ENCODE measurements at places on chromosomes 1 and 21.
A peak's percentile ranks its signal among the peaks of the same experiment; 100 is the strongest.

DNA sequence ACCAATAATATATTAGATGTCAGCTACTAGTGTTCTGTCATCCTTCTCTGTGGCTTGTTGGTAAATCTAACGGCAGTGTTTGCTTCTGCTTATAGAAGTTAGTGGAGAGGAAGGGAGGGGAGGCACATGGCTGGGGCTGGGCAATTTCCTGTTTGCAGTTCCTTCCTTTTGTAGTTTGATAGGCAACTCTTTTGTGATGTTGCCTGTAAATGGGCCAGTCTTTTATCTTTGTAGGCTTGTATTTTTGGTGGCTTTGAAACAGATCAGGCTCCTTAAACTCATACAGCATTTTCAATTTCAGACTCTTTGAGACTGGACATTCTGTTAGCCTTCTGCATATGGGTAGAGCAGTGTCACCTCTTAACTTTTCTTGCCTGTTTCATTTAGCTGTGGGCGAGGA lies 48.1 kb downstream of the CDC14A start:
- peak; percentile 46 for DNase-seq

DNA sequence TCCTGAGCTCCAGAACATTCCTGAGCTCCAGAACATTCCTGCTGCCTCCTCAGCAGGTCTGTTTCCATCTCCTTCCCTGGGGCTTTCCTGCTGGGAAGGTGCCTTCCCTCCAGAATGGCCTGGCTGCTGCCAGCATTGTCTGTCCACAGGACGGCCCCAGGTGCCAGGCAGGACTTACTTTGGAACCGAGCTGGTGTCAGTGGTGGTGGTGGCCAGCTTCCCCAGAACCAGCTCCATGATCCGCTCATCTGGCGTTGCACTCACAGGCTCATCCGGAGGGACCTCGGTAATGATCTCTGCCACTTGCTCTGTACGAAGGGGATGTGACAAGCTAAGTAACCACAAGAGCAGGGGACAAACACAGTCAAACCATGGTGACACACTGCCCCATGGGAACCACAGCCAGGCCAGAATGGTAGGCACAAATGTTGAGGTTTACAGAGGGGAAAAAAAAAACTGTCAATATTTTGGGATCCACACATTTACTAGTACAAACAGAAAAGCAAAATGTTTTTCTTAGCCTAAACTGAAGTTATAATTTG lies 41.3 kb downstream of the PRDM15 start:
- no peak for DNase-seq

DNA sequence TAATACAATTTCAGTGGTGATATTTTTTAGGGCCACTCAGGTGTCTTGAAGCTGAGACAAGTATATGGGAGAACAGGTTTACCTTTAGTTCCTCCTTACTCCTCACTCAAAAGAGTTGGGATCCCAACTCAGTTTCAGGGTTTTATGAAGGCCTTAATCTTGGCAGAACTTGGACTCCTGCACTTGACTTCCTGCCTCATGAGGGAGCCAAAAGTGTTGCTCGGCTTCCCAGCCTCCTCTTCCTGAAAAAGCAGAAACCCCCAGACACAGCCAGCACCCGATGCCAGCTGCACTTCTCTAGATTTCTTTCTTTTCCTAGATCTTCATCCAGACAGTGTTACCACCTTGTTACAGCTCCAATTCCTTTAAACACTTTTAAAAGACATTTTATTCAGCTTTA lies 70.8 kb upstream of the TMPRSS2 start:
- no peak for DNase-seq

DNA sequence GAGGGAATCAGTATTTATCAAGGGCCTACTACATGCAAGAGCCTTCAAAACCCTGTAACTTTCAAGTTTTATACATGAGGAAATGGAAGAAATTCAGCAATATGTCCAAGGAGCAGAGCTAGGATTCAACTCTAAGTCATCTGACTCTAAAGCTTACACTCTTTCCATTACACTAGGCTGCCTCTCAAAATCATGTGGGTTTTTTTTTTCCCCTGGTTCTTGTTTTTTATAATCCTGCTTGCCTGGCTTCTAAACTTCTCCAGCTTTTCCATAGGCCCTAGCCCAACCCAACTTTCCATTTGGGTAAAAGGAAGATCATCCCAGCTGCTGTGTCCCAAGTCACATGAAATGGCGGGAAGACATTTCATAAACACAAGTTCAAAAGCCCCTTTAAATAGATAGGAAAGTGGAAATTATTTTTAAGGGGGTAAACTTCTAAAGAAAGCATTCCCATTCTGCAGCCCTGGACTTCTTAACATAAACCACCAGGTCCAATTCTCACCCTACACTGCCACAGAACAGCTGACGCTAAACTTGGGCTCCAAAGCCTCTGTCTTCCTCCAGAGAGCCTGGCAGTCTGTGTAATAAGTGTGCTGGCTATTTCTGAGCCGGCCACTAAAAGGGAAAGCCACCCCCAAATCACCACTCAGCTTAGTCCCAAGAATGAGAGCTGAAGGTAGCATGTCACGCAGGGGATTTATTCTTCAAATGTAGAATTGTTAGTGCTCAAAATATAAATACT lies 46.9 kb downstream of the ITPKB start:
- no peak for DNase-seq

DNA sequence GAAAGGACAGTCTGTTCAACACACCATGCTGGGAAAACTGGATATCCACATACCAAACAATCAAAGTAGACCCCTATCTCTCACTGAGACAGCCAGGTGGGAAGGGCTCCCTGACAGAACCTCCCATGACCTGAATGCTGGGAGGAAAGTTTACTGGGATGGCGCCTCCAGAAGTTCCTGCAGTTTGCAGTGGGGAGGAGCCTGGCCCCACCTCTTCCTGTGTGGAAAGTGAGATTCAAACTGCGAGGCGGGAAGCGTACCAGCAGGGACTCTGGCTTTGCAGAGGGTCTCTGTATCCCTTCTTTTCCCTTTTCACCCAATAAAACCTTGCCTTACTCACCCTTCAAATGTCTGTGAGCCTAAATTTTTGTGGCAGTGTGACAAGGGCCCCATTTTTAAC lies 190.7 kb downstream of the HHIPL2 start:
- DNase-seq: no peak

DNA sequence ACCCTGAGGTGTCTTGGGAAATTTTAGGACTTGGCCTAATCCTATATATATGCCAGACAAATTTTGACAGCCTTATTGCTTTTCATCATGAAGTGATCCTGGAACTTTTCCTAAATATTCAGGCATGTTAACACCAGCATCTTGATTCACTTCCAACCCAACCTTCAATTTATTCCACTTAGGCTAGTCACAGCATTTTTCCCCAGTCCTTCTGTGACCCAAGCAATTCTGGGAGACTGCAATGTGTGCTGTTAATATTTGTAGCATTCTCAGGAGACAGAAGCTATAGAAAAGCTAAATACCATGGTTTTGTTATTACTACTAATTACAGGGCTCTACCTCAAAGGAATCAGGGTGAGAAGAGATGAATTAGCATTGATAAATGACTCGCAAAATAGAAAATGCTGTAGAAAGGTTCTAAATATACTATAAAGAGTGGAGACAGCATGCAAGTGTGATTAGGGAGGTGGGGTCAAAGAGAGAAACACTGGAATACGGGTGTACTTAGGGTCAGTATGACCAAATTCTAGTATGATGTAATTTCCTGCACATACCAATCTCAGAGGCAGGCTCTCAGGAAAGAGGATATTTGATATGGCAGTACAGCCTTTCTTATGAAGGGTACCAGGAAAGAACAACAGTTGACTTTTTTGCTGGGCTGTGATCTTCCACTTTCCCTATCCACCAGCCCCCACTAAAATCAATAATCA lies 29.1 kb downstream of the PRRX1 start:
- no peak for DNase-seq
